ENCODE measurements at places on chromosomes 16 and 17.

DNA sequence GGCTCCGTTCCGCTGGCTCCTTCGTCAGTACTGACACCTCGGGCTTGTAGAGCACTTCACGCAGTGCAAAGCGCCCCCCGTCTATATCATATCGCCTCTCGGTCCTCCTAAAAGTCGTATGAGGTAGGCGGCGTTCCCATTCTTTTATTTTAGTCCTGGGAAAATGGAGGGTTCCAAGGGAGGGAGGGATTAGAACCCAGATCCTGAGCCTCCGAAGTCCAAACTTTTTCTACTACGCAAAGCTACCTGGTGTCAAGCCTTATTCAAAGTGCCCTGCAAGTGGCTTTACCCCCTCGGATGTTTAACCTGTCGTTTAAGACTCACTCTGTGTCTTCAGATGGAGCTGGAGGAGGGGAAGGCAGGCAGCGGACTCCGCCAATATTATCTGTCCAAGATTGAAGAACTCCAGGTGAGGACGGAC lies 348 bp upstream of the FTSJ3 start:
- no peak for DNase-seq

DNA sequence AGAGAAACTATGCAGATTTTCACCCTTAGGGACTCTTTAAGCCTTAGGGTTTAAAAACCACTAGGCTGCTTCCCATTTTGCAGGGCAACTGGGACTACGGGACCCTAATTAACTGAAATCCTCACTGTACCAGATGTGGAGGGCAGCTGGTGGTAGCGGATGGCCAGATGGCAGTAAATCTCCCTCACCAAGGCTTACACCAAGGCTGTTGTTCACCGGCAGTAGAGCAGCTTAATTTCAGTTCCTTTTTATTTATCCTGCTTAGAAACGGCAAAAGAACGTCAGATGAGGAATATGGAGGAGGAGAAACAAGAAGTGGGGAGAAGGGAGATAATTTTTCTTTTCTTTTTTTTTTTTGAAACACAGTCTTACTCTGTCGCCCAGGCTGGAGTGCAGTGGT lies 6.5 kb downstream of the ABHD15 start:
- no peak for DNase-seq

DNA sequence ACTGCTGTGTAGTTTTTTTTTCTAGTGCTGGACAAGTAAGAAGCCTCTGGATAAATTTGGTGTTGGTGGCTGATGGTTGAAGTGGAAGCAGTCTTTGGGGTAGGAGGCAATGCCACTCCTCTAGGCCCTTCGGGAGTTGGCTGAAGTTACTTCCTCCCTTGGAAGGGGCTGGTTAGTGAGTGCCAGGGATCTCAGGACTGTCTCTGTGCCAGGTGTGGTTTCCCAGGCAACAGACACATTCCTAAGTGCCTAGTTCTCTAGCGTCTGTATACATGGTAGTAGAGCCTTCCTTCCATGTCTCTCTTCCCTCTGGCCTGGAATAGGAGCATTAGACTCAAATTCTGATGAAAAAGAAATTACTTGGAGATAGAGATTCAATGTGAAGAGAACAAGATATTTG lies 15.3 kb downstream of the TMEM98 start:
- no peak for DNase-seq

DNA sequence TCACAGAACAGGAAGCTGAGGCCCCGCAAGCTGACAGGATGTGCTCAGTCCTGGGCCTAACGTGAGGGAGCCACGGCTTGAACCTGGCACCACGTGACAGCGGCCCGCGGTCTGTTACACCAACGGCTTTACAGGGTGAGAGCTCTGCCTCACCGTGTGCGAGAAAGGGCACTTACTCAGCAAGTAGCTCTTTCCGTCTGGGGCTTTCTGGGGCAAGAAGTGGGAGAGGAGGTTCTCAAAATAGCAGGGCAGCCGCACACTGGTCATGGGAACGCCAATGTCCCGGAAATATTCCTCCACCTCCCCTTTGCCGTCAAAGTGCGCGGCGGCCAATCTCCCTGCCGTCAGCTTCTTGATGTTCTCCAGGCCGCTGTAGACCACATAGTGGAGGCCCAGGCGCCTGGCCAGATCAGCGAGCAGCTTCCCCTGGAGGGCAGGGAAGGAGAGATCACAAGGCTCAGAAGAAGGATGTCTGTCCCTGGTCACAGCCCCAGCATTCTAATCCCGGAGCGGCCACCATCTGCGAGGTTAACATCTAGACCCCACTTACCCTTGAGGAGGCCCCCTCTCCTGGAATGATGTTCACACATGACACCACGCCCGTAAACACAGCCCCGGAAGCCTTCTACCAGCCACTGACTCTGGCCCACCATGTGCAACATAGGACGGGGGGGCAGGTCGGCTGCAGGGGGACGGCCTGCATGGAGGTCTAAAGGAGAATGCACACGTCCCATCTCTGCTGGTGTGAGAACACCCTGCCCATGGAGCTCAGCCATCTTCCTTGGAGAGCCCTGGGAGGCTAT lies 8.2 kb downstream of the NMRAL1 start:
- no peak for DNase-seq

DNA sequence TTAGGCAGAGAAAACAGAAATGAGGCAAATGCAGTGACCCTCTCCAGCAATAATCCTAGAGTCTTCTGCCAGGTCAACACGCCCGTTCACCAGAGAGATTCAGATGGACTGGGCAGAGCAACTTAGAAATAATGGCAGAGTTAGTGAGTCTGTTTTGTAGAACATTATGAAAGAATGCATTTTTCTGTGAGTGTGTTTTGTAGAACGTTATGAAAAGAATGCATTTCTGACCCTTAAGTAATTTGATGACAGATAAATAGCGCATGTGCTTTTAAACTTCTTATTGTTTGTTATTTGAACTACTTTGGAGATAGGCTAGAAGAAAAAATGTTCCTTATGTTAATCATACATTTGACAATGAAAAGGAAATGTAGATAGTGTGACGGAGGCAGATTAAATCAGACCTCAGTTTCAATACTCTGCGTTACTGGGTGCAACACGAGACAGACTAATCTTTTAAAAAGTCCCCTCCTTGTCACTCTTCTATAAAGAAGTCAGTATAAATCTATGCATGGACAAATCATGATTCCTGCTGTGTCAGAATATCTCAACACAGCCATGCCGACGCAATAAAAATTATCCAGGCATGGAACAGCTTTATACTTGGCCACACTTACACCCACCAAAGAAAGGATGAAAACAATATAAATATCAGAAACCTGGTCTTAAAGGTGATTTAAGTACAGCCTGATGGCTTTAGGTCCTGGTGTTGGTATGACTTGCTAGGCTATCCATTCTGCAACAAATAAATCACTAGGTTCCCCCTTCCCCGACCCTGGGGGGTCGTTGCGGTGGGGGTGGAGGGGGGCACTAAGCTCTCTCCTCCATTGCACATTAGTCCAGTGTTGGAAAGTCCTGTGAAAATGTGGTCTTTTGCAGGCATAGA lies 47.8 kb downstream of the MARCHF10 start:
- DNase-seq, result no peak

DNA sequence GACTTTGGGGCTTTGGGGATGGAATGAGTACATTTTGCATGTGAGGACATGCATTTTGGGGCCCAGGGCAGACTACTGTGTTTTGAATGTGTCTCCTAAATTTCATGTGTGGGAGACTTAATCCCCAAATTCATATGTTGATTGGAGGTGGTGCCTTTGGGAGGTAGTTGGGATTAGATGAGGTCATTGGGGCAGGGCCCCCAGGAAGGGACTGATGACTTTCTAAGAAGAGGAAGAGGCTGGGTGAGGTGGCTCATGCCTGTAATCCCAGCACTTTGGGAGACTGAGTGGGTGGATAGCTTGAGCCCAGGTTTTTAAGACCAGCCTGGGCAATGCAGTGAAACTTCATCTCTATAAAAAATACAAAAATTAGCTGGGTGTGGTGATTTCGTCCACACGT lies 42.8 kb upstream of the RAI1 start:
- DNase-seq, result no peak

DNA sequence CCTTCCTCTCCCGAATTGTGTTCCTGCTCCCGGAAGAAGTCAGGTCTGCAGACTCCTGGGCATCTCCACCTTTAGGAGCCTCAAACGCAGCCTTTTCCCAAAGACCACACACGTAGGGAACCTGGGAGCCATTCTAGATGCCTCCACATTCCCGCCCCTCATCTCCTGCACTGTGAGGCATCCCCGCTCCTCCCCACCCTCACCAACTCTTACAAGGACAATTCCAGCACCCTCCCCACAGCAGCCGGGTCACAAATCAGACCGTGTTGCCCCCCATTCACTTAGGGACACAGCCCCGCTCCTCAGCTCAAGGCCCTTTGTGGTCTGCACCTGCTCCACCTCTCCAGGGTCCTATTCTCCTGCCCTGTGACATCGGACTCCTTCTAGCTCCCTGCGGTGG lies 49.6 kb downstream of the ABR start:
- no peak for DNase-seq

GRCh38 chr16:4317532-4318450 lies 1.9 kb downstream of the GLIS2 start:
- no peak for DNase-seq

GRCh38 chr17:14302431-14303099 lies 1.7 kb downstream of the HS3ST3B1 start:
- DNase-seq, result peak; percentile 78

DNA sequence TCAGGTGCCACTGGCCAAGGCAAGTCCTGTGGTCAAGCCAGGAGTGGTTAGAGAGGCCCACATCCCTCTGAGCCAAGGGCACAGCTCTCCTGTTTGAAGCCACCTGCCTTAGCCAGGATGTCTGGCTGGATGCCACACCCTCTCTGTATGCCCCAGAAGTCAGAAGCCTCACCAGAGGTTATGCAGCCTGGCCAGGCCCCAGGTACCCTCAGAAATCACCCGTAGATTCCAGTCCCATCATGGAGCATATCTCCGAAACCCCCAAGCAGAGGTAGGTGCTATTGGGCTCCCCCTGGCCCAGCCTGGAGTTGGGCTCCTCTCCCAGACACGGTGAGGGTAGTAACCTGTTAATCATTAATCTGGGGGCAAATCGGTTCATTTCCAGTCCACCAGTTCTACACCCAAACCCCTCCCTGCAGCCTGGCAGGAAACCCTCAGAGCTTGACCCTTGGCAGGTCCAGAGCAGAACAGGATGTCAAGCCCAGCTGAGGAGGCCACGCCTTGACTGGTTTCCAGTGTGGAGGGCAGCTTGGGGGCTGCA lies 60.6 kb upstream of the TMEM97 start:
- no peak for DNase-seq

DNA sequence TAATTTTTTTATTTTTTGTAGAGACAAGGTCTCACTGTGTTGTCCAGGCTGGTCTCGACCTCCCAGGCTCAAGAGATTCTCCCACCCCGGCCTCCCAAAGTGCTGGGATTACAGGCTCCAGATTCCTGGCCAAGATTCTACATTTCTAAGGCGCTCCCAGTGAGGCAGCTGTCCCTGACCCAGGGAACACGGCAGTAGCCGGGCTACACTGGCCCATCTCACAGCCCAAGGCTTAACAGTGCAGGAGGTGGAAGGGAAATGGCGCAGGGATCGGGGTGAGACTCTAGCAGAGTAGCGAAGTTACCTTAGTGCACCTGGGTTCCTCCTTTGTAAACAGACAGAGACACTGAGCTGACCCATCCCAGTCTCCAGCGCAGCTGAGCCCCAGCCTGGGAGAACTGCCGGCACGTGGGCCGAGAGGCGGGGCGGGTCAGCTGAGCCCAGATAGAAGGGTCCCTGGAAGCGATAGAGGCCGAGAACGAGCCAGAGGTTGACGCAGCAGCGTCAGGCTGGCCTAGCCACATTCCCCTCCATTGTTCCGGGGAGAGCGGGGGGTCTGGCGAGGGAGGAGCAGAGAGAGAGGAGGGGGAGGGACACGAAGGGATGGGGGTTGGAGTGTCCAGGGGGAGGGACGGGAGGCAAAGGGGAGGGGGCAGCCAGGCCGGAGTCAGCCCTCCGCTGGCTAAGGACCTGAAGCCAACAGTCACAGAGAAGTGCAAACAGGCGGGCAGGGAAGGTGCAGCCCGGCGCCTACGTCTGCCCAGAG lies 2.5 kb downstream of the CARHSP1 start:
- DNase-seq, result no peak

DNA sequence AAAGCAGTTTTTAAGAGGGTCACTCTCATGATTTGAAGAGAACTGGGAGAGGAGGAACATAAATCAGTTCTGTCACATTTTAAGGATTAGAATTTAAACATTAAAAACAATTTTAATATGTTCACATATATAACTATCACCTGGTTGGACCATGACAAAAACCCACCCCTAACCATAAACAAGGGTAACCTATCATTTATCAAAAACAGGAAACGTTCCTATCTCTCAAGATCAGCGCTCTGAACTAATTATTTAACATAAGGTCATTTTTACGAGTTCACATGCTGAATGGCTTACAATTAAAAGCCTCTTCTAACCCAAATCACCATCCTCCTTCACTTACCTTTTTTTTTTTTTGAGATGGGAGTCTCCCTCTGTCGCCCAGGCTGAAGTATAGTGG lies 45.0 kb downstream of the KANSL1 start:
- no peak for DNase-seq

DNA sequence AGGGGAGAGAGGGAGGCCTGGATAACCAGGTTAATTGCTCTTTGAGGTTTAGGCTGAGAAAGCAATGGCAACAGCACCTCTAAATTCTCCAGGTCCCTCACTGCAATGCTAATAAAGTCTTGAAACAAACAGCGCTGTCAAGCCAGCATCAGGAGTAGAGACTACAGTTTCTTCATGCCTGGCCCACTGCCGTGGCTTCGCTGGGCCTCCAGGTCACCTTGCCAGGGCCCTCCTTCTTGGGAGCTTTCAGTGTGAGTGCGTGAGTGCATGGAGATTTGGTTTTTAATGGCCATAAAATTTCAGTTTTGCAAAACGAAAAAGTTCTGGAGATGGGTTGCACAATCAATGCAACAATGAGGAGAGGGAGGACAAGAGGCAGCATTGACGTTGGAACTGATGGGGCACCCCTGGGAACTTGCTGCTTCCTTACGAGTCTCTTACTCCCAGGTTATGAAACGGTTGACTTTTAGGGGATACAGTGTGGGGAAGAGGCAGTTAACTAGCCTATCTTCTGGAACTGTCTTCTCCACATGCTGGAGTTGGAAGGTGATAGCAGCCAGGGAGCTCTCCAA lies 229.4 kb downstream of the XYLT1 start:
- no peak for DNase-seq

DNA sequence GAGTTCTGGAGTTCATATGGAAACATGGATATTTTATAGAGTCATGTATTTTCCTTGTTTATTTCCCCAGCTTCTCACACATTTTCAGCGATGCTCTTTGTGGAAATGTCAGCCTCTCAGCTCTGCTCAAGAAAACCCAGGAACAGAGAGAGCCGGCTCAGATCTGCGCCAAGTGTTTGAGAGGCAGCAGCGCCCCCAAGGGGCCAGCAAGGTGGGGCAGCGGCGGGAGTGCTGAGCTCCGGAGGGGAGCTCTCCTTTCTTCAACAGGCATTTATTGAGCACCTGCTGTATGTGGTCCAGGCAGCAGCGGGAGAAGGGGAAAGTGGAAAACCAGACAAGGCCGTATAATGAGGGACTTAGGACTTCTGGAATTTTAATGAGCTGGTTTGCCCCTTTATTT lies 421.1 kb upstream of the C16orf82 start:
- no peak for DNase-seq

Data from activated B cell treated with CpG ODN at 0.5 μM for 24 hours (primary cell).